ENCODE measurements at places on chromosomes 7 and 10.

DNA sequence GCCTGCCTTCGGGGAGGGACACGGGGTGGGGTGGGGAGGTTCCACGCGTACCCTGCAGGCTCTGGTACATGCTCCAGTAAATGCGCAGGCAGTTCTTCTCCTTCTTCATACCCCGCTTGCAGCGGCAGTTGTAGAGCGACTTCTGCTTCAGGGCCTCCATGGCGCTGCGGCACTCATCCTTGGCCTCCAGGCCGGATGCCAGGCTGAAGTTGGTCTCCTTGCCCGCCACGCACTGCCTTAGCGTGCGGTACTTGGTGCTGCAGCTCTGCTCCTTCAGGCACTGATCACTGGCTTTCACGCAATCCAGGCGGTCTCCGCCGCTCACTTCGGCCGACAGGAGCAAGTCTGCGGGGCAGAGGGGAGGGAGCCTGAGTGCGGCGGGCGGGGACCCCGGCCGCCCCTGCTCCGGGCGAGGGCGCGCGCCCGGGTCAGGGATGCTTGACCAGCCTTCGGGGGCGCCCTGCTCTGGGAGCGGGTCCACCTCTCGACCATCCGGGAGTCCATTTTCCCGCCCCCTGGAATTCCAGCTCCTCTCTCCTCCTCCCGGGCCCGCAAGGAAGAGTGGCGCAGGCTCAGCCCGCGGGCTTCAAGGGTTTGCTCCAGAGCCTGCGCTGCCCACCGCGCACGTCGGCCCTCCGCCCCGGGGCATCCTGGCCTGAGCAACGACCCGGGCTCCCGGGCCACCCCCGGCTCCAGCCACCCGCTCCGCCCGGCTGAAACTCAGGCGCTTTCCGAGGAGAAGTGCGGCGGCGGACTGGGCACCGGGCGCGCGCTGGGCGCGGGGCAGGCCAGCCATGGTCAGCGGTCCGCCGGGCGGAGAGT lies 2.0 kb downstream of the GFRA1 start:
- no peak for DNase-seq

DNA sequence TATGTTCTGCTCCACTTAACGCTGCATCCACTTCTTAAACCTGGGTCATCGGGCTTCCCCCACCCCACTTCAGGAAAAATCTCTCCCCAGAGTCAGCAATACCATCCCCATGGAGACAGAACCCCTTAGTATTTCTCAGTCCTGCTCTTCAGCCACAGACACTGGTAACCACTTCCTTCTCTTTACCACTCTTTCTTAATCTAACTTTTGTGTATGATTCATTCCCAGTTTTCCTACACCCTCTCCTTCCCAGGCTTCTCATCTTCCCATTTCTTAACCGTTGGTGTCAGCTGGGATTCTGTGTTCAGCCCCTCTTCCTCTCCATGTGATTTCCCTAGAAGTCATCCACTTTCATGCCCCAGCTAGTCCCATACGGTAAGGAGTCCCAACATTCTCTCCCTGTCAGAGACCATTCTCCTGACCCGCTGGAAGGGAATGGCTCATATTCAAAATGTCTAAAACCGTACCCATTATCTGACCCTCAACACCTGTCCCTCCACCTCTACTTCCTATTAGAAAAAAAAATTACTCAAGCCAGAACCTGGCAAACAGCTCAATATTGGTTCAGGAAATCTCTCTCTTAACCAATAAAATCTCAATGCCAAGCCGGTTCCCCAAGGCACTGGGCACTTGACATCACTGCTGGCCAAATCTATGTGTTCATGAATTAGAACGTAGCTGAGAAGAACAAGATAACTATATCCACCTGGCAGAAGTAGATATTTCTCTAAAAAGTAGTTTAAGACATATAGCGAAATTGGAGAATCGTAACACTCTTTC lies 89.4 kb downstream of the DGKI start:
- DNase-seq = no peak

- DNase-seq = no peak
Measured at GRCh38 chr7:155322530-155322929, 24.9 kb downstream of the INSIG1 start.

GRCh38 chr10:79289801-79290200 lies 57.5 kb upstream of the PPIF start:
- DNase-seq = no peak

- no peak for DNase-seq
Measured at GRCh38 chr10:42428534-42428933, 209.8 kb downstream of the ZNF33B start.

- DNase-seq = no peak
Measured at GRCh38 chr10:84308481-84309304, 19.7 kb upstream of the CCSER2 start.

DNA sequence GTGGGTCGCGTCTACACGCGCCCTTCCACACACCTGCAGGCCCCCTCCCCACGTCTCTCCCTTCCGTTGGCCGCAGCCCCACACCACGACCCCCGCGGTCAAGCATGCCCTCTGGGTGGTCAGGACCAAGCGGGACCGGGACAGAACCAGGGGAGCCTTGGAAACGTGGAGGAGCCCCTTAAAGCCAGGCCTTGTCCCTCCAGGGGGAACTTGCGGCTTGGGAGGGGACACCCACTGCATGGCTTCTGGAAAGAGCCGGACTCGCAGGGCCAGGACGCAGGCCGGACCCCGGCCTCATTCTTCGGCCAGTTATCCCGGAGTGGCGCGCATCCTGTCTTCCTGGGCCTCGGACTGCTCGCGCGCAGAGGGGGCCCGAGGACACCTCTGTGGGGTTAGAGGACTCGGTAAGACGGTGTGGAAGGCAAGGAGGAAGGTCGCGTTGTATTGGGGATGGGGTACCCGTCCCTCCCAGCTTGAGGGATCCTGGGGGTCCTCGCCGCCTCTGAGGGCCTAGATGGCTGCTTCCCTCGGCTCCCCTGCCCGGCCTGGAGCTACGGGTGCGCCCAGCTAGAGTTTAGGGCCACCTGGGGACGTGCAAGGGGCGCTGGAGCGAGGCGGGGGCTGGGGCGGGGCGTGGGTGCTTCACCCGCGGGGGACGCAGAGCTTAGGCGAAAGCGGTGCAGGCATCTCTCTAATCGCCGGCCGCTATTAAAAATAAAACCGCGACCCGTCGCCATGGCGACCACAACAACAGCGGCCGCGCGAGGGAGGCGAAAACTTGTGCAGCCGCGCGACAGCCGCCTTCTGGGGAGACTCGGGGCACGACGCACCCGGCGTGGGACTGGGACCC lies 1.8 kb upstream of the PDGFA start:
- DNase-seq = no peak

GRCh38 chr10:29795850-29796249 lies 161.1 kb upstream of the SVIL start:
- DNase-seq = no peak

GRCh38 chr7:41315764-41316163 lies 387.1 kb downstream of the INHBA start:
- no peak for DNase-seq

- no peak for DNase-seq
Measured at GRCh38 chr10:75654171-75654771, 222.8 kb downstream of the LRMDA start.

DNA sequence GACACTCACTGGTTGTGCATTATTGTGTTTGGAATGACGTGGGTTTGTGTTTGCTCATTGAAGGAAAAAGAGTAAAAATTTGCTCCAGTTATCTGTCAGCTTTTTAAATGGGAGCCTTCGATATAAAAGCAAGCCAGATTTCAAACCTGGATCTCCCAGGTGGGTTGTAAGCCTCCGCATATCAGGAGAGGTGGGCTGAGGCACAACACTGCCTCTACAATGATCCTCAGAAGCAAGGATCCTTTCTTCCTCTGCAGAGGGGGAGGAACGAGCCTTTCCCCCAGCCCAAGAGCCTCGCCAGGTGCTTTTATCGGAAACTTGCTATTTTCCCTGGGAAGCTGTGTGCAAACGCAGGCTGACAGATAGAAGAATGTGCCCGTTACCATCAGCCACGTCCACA lies 331.0 kb upstream of the MGMT start:
- DNase-seq = no peak

- DNase-seq = peak; percentile 60
Measured at GRCh38 chr10:133318494-133319127, 9.9 kb downstream of the ZNF511 start.

GRCh38 chr10:63260860-63261251 lies 127.7 kb downstream of the NRBF2 start:
- DNase-seq = no peak

GRCh38 chr7:75951506-75951905 lies 36.6 kb downstream of the POR start:
- no peak for DNase-seq

GRCh38 chr7:42175834-42176723 lies 60.9 kb downstream of the GLI3 start:
- no peak for DNase-seq

DNA sequence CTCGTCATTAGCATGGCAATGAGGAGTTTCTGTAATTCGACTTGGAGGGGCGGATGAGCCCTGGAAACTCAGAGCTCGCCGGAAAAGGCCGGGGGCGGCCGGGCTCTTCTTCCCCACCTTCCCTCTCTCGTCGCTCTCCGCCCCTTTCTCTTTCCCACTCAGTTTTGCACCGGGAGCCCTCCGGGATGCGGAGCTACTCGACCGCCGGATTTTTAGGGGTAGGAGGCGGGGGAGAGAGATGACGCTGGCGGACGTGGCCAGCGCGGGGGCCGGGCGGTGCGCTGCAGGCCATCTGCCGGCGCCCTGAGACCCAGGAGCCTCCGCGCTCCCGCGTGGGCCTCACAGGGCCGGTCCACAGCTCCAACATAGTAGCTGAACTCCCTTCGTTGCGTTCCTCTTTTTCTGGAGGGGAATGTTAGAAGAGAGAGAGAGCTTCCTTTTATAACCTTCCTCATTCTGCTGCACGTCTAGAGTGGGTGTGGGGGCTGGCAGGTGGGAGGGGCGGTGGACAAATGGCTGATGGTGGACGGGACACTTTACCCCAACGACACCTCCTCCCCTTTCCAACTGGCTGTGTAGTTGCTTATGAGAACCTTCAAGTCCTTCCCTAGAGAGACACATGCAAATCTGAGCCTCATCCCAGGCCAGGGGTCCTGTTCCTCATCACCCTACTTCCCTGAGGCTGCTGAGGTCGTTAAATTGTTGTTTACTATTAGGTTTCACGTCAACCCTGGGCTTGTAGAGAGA lies 1.1 kb upstream of the HOXA1 start:
- DNase-seq = no peak

GRCh38 chr7:54556121-54556520 lies 13.9 kb downstream of the VSTM2A start:
- no peak for DNase-seq

GRCh38 chr10:22316286-22317075 lies at the start of gene COMMD3:
COMMD3 (plus strand) TSS chr10:22316388; CDS start chr10:22316418, 30 bp downstream.
- peak; percentile 79 for DNase-seq

DNA sequence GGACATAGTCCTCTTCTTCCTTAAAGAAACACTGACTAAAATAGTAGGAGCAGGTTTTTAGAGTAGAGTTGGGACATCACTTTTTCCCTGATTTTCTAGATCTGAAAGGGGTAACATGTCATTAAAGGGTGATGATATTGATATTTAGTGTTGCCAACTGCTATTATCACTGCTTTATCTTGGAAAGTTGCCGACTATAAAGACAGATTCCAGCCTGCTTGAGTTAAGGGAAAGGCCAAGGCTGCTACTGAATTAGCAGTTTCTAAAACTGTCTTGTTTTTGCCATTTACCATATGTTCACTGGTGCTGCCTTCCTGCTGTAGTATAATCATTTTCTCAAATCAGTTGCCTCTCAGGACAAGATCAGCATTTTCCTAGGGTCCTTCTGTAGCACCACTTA lies 29.7 kb downstream of the AP3M1 start:
- DNase-seq = no peak

DNA sequence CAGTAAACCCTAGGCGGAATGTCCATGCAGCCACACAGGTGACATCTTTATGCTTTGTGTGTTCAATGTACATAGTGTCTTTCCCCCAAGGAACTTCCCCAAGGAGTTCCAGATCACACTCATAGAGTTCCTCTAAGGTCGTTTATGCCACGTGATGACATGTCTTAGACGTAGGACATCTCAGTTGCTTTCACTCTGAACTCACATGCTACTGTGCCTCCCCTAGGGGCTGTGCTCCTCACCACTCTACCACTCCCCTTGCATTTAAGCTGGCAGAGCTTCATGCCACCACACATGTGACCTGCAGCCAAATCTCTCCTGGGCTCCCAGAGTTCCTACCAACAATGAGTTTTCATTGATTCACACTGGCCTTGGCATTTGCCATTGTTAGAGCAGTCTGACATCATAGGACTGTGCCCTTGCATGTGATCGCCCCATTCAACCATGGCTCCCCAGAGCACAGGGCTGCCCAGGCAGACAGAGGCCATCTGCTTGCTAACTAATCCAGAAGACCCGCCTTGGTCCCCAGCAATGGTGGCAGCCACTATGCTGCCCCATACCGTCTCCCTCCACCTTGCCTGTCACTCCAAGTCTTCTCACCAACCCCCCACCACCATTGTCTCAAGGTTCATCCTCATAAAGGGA lies 95.3 kb upstream of the MACROH2A2 start:
- no peak for DNase-seq

GRCh38 chr7:940599-941408 lies 13.7 kb downstream of the ADAP1 start:
- no peak for DNase-seq

- no peak for DNase-seq
Measured at GRCh38 chr10:6365384-6365783, 162.7 kb downstream of the PFKFB3 start.

DNA sequence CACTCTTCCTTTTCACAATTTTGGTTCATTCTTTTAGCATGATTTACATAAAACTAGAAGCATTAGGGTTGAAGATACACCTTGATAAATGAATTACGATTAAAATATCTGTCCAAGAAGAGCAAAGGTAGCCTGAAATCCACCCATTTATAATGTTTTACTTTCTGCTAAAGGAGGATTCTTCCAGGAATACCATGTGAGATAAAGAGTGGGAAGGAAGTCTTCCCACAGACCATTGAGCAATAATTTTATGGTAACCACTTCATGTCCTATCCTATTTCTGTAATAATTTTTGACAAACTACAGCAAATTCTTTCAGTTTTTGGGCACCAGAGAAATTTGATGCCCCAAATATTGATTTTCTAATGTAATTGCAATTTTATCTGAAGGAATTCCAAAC lies 150.6 kb upstream of the STEAP4 start:
- no peak for DNase-seq

GRCh38 chr10:50421026-50421719 lies 169.9 kb upstream of the ASAH2 start:
- no peak for DNase-seq

- no peak for DNase-seq
Measured at GRCh38 chr7:140455743-140456142, 23.6 kb downstream of the MKRN1 start.

- DNase-seq = no peak
Measured at GRCh38 chr10:79608505-79609375, 2.0 kb upstream of the SFTPA1 start.

DNA sequence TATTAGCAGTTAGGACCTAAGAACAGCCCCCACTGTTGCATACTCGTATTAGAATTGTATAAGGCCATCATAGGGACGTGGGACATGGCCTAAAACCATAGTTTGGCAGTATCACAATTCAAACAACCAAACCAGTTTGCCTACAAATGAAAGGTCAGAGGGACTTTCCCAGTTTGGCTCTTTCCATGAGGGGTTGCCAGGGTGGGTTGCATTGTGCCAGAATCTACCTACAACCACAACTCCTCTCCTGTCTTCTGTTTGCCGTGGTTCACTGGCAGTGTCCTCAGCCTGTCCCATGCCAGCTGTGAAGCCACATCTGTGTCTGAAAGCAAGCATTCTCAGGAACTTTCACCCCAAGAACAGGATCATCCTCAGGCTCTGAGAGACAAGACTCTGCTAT lies 44.5 kb downstream of the PIK3AP1 start:
- no peak for DNase-seq

All from NCI-H1092 (cell line).